ENCODE measurements at places on chromosomes 11 and 22.

- DNase-seq = no peak
Observed at GRCh38 chr11:59647245-59647980, 21.4 kb downstream of the PATL1 start.

DNA sequence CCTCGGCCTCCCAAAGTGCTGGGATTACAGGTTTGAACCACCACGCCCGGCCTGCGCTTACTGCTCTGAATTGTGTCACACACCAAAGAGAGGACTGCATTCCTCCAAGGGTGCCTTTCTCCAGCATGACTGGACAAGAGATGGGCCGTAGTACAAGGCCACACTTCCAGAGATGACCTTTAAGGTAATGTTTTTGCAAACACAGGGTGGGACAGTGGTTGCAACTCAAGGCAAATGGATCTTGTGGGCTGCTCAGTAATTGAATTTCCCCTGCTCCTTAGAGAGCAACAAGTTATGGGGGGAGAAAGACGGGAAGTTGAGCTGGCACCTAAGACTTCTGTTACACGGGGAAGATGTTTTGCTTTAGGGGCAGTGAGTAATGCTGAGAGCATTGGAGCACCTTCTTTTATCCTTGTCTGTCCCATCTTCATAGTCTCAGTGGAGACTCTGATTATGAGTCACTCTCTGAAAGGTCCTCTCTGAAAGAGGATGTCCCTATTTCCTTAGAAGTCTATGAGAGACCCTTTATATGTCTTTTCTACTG, 66.3 kb downstream of the C11orf91 start:
- no peak for DNase-seq

DNA sequence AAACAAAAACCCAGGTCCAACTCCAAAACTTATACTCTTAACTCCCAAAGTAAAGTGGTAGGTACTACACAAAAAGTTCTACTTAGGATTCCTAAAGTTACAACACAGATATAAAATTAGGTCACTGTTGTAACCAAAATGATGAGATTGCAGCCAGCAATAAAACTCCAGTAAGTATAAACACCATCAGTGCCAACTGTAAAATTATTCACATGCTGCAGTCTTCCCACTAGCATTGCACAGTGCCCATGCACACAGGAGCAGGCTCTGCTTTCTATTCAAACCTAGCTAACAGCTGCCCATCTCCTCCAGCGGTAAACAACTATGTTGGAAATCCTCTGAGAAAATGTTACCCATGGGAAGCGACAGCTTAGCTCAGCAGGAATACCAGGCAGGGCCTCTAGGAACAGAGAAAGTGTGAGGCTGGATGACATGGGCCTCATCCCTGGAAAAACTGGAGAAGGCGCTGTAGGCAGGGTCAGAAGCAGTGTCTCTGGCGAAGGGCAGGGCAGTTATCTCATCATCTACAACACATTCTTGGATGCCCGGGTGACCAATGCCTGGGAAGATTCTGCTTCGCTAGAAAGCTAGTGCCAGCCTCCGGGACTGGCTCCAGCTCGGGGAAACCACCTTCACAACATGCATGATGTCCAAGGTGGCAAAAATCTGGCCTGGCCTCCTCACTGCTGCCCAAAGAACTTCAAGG, 9.1 kb downstream of the CPT1A start:
- no peak for DNase-seq

GRCh38 chr22:36249160-36249559, 3.8 kb upstream of the APOL1 start:
- DNase-seq = no peak

DNA sequence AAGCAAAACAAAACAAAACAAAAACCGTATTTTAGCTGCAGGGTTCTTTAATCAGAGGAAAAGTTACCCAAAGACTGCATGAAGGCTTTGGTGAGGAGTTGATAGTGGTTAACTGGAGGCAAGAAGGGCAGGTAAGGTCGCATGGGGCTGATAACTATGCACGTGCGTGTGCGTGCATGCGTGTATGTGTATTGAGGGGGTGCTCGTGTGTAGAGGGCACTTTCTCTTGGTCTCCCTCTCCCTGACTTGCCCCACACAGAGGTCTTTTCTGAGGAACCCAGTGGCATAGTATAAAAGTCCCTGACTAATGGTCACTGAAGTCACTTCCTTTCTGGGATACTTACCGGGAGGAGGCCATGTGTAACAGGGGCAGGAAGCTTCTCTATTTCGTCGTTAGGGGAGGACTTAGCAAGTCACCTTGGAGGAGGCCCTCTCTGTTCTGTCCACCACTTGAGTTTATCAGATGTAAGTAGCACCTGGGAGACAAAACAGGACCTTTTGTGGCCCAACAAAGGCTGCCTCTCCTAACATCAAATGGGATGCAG, 20.1 kb upstream of the FCHSD2 start:
- DNase-seq = no peak

Data from activated B cell treated with CpG ODN at 0.5 μM for 24 hours (primary cell).